ENCODE measurements at places on chromosomes 1 and 21.

- no peak for DNase-seq
Measured at GRCh38 chr1:10440794-10441193, 9.0 kb upstream of the CORT start.

DNA sequence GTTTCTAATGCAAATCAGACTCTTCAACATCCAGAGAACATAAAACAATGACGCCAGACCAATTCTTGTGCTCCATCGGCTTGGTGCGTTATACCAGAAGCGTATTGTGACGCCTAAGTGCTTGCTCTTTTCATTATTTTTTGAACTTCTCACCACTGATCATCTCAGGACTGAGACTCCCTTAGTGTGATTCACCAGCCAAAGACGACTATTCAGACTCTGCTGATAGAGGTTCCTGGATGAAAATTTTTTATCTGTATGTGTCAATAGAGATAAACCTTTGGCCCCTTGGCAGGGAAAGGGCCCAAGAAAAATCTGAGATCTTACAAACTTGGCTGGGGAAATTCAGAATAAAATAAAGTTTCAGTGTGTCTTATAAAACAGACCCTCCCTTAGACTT is 856 bp upstream of the GREM2 start:
- no peak for DNase-seq

GRCh38 chr21:32978331-32979270 is 47.1 kb upstream of the OLIG2 start:
- no peak for DNase-seq

GRCh38 chr1:156500543-156500792 is at the start of gene MEF2D:
Gene MEF2D, minus strand, starts transcription at chr1:156500775. Its CDS starts 17,483 bp downstream, at chr1:156483292.
- no peak for DNase-seq

DNA sequence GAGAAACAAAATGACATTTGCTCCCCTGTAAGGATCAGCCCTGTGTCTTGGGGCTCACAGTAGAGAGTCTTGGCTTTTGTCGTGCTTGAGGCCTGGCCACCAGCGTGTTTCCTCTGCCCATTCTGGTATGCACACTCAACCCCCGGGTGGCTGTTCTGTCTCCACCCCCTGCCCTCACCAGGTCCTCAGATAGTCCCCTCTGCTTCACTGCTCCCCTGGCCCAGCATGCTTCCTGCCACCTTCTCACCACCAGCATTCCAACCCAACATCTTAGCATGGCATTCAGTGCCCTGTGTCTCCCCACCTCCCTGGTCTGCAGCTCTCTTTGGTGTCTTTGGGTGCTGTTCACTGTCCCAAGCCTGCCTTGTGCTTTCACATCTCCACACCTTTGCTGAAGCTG is 16.2 kb downstream of the ZNF362 start:
- DNase-seq: no peak

- no peak for DNase-seq
Measured at GRCh38 chr1:30258876-30259275, 464.5 kb downstream of the MATN1 start.

- no peak for DNase-seq
Measured at GRCh38 chr1:8417625-8418024, 99.7 kb downstream of the SLC45A1 start.

DNA sequence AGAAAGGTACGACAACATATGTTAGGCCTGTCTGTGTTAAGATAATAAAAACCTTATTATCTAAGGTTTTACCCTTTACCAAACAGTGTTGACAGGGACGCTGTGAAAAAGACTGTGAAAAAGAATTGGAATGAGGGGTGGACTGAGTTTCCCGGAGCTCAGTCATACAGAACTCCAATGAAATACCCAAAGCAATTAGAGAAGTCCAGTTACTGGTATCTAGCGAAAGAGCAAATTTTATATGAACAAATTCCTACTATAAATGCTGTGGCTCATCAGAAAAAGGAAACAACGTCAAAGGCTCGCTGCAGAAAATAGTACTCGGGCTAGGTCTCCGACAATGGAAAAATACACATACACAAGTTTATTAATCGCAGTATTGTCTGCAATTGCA is 708 bp upstream of the RBBP5 start:
- DNase-seq: no peak

DNA sequence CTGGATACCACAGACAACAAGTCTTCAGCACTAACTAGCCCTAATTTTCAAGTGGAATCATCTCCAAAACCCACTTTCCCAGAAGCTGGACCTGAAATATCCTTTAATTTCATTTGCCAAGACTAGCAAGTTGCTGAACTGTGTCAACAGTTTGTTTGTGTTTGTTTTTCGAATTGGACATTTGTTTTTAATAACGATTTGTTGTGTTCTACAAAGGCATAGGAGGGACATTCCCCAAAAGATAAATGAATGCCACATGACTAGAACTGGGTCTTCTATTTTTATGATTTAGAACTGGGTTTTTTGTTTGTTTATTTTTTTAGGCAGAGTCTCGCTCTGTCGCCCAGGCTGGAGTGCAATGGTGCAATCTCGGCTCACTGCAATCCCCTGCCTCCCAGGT is 17.9 kb downstream of the LUZP1 start:
- DNase-seq: no peak

GRCh38 chr1:184937729-184938128 is 36.6 kb downstream of the NIBAN1 start:
- DNase-seq: no peak

All from stimulated activated CD8-positive, alpha-beta memory T cell treated with anti-CD3 and anti-CD28 coated beads, Interleukin-12 subunit alpha, Interleukin-12 subunit beta, amount 100 ng/mL, for 1 hour (primary cell).